Fibroblast of skin of left biceps (primary cell): ENCODE measurements at places on chromosomes 3 and 15.

DNA sequence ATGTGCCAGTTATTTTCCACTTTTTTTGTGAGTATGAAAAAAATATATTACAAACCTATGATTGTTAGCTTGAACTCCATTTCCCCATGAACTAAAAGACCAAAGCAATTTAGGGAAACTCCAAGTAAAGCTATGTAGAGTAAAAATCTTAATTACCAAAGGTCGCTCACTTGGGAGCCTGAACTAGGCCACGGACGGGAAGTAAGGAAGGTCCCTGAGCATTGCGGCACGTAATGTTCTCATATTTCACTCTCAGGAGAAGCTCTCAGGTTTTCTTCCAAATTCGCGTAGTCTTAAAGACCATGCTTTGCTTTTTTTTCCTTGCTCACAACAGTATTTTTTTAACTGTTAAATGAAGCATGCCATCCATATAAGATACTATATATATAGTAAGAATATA lies 215.3 kb upstream of the RARB start:
- DNase-seq, result no peak

DNA sequence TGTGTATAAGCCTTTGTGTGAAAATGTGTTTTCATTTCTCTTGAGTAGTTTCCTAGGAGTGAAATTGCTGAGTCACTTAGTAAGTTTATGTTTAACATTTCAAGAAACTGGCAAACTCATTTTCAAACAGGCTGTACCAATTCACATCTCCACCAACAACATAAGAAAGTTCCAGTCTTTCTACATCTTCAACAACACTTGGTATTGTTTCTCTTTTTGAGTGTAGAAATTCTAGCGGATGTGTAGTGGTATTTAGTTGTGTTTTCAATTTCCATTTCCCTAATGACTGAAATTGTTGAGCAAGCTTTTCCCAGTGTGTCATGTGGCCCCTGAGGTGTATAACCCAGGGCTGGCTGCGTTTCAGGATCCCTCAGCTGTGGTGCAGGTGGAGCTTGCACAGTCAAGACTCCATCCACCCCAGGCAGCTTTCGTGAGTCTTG lies 258.5 kb downstream of the PDCD6IP start:
- no peak for DNase-seq

GRCh38 chr3:149115114-149115513 lies 14.3 kb upstream of the HPS3 start:
- no peak for DNase-seq

DNA sequence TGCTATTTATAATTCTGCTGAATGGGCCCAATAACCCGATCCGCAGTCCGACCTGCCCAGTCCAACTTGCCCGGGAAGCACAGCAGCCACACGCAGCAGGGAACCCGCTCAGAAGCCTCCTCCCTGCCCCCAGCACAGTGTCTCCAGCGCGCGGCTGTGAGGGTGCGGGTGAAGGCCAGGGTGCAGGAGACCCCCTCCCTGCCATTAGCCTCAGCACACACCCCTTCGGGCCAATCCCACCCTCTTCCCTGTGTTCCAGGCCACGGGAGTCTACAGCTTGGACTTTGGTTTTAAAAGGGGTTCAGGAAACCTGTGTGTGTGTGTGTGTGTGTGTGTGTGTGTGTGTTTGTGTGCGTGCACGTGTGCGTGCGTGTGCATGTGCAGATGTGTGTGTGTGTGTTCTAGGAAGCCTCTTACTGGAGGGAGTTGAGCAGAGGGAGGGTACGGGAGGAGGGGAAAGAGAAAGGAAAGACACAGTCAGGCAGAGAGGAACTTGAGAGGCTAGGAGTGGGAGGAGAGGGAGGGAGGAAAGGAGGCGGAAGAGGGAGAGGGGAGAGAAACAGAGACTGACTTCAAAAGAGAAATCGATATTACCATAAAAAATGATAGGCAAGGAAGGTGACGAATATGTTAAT lies 34.2 kb downstream of the ATP2B2 start:
- no peak for DNase-seq

DNA sequence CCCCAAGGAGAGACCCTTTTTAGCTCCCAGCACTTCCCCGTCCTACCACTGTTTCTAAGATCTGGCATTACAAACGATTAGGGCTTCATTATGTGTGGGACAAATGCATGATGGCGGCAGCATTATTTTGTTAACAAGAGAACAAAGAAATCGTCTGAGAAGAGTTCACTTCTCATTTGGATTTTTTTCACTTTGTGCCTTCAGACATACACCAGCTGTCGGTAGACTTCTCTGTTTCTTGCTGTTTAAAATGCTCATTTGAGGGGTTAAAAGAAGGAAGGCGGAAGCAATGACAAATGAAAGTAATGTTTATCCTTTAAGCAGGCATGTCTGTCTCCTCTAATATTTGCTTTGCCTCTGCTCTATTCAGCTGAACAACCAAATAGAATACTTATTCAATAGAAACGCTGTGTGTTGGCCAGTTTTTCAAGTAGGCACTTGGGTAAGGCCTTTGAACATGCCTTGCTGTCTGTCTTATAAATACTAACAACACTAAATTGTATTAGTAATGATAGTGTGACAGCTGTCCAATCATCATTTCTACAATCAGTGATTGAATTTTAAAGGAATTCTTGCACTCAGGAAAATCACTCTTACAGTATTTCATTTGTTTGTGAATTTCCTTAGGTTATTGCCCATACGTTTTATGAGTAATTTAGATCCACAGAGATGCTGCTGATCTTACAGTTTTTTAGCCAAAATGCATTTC lies 382.4 kb downstream of the IL5RA start:
- no peak for DNase-seq

DNA sequence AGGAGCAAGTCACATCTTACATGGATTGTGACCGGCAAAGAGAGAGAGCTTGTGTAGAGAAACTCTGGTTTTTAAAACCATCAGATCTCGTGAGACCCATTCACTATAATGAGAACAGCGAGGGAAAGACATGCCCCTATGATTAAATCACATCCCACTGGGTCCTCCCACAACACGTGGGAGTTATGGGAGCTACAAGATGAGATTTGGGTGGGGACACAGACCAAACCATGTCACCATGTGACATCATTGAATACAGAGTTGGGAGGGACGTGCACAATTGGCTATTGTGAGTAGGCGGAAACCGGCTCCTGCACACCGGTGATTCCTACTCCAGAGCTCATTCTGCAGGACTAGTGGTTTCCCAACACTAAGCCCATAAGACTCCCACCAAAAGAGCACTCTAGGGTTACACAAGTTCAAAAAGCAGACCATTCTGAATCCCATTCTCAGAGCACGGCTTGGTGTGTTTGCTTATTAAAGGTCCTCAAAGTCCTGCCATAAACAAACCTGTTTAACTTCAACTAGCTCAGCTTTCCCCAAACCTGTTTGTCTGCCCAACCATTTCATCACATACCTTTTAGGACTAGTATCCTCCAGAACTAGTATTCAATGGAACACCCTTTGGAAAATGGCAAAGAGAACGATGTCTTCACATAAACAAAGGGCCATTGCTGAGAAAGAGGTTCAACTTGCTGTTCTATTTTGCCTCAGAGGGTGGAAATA lies 167.6 kb downstream of the TLE3 start:
- DNase-seq, result no peak

- DNase-seq, result no peak
Measured at GRCh38 chr3:45241206-45241605, 15.1 kb upstream of the TMEM158 start.

GRCh38 chr3:156837115-156837514 lies 11.0 kb downstream of the LEKR1 start:
- no peak for DNase-seq

GRCh38 chr3:195466251-195466650 lies 23.4 kb upstream of the ACAP2 start:
- no peak for DNase-seq

- no peak for DNase-seq
Measured at GRCh38 chr3:89165636-89166263, 58.3 kb downstream of the EPHA3 start.

DNA sequence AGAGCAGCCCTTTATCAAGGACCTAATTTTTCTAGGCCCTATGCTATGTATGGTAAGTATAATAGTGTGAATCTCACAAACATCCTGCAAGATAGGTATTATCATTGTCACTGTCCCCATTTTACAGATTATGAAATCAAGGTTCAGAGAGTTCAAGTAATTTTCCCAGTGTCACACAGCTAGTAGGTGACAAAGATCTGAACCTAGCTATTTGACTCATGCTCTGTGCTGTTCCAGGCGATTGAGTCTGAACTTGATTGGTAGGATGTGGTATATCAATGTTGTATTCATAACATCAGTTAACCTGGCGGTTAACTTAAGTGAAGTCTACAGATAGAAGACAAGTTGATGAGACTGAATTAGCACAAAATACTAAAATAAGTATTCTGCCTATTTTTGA lies 229.9 kb downstream of the CHST2 start:
- no peak for DNase-seq

DNA sequence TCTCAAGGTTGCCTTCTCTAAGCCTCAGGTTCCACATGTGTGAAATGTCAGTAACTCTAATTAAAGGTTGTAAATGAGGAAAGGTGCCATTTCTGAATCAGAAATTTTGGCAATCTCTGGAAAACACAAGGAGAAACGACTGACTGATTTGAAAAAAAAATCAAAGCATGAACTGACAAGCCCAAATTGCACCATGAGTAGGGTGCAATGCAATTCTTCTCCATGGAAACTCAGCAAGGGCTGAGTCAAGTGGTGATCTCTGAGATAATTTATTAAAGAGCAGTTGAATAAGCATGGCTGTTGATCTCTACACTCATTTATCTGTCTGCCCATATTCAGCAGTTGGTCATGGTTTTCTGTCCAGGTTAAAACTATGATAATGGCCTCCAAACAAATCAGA lies 201.6 kb upstream of the CMC1 start:
- no peak for DNase-seq

GRCh38 chr15:96273317-96274086 lies 57.0 kb upstream of the NR2F2 start:
- DNase-seq, result peak; percentile 95

GRCh38 chr15:96158938-96159337 lies 171.6 kb upstream of the NR2F2 start:
- no peak for DNase-seq

- DNase-seq, result no peak
Measured at GRCh38 chr3:40766396-40766795, 241.6 kb downstream of the ZNF621 start.

DNA sequence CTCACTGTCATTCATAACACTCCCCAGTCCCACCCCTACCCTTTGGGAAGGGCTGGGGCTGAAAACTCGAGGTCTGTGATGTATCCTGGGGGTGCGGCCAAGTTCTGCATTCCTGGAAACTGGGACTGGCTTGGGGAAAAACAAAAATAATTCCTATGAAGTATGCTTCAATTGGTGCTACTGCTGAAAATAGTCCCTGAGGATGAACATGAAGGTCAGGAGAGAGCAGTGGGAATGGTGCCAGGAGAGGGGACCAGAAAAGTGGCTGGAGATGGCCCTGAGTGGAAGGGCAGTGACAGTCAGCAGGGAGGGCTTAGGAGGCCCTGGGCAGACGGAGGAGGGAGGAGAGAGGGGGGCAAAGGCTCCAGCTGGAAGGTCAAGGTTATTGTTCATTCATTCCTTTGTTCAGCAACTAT lies 4.8 kb upstream of the ISLR start:
- no peak for DNase-seq
